ENCODE measurements at places on chromosomes 1 and 21.

DNA sequence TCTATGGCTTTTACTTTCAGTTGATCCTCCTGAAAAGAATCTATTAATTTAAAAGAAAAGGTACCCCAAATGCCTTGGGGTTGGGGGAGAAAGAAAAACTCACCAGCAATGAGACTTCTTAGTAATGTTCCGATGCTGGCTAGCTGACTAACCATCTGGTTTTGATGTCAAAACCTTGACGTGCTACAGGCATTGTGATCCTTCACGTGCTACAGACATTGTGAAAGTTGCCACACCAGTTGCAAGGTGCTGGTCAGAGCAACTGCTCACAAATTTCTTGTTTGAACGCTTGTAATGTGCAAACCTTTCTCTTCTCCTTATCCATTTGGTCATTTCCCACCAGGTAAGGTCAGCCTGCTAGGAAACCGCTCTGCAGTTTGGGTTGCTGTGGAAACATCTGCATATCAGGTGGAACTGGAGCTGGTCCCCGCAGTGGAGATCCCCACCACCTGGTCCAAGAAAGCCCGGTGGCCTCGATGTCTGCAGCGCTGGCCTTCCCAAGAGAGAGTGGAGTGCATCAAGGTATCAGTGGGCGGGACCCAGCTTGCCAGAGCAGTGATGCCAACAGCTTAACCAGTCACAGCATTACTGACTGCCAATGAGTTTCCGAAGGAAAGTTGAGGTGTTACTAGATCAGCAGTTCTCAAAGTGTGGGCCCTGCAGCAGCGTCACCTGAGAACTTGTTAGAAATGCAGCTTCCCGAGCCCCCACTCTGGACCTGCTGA lies 16.1 kb downstream of the MAB21L3 start:
- DNase-seq: no peak

GRCh38 chr21:19489930-19490329 lies 1086.3 kb upstream of the TMPRSS15 start:
- DNase-seq: no peak

DNA sequence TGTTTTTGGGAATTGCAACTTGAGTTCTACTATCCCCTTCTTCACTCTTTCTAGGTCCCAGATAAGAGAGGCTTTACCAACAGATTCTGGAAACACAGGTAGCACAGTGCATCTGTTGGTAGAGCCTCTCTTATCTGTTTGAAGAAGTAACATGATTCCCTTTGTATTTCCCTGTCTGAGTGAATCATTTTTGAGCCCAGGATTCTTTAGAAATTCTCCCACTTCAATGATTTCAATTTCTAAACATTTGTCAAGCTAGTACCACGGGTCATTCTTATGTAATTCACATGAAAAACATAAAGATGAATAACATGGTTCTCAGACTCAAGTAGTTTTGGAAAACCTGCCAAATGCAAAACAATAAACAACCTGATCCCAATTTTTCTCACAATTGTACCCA lies 72.0 kb upstream of the DUSP10 start:
- no peak for DNase-seq

DNA sequence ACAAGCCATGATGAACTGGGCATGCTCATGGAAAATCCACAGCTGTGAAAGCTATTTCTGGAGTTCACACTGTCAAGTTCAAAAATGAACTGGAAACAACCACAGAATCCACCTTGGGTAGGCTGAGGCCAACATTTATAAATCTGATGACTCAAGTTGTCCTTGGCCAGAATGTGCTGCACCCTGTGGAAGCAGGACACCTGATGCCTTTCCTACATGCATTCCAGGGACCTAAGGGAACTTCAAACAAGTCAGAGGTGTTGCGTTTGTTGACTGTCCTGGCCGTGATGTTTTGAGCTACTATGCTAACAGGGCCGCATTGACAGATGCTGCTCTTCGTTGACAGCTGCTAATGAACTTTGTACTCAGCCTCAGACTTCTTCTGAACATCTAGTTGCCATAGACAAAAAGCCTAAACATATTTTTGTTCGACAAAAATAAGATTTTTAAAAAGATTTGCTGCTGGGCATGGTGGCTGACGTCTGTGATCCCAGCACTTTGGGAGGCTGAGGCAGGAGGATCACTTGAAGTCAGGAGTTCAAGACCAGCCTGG lies 127.9 kb upstream of the SLC45A1 start:
- DNase-seq: no peak

GRCh38 chr1:219503604-219504003 lies 109.3 kb downstream of the ZC3H11B start:
- DNase-seq: no peak

DNA sequence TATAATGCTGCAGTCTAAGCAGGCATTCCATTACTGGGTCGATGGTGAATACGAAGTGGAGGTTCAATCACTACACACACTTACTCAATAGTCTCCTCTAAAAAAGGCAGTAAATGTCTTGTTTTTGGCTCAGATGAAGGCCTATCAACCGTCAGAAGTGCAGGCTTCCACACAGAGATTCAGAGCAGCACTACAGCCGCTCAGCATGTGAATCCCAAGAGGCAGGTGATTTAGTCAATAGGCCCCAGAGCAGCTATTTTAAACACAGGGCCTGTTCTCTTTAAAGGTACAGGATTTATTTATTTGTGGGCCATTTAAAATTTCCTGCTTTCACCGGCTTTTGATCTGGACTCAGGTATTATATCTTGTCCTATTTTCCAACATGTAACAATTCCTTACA lies 293.7 kb downstream of the RGS7 start:
- DNase-seq: no peak

GRCh38 chr1:80894921-80895320 lies 905.8 kb upstream of the ADGRL2 start:
- DNase-seq: no peak

DNA sequence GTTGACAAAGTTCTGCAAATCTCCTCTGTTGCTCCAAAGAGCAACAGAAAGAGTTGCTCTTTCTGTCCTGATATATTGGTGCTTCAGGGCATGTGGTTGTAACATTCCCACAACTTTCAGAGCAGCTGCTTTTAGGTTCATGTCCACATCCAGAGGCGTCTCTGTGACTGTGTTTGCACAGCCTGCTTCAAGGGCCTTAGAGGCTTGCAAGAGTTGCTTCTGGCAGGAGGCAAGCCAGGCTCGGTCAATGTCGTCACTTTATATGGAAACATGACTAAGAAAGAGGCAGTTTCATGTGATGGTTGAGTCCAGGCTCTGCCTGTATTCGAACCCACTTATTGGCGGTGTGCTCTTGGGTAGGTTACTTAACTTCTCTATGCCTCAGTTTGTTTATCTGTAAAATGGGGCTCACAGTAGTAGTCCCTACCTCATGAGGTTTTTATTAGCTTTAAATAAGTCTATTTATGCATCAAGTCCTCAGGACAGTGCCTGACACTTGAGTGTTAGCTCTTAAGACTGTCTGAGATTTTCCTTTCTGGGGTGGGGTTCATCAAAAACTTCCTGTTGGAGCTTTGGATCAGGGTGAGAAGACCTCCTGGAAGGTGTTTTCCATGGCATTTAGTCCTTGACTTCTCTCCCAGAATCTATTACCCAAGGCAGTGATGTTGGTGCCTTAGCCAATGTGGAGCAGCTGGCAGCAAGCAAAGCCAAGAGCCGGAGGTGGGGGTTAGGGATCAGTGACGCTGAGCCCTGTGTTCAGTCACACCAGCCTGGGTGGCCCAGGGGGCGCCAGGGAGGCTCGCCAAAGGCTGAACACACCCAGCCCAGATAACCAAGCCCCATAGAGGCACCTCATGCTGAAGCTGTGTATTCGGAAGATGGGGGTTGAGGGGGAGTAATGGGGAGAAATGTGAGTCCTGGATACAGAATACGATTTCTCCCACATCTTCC lies 18.9 kb downstream of the LHX4 start:
- DNase-seq: no peak

GRCh38 chr1:155174324-155175280 lies 953 bp downstream of the TRIM46 start:
- DNase-seq: peak; percentile 70

- DNase-seq: no peak
Observed at GRCh38 chr1:186513526-186513925, 52.6 kb upstream of the PDC start.

DNA sequence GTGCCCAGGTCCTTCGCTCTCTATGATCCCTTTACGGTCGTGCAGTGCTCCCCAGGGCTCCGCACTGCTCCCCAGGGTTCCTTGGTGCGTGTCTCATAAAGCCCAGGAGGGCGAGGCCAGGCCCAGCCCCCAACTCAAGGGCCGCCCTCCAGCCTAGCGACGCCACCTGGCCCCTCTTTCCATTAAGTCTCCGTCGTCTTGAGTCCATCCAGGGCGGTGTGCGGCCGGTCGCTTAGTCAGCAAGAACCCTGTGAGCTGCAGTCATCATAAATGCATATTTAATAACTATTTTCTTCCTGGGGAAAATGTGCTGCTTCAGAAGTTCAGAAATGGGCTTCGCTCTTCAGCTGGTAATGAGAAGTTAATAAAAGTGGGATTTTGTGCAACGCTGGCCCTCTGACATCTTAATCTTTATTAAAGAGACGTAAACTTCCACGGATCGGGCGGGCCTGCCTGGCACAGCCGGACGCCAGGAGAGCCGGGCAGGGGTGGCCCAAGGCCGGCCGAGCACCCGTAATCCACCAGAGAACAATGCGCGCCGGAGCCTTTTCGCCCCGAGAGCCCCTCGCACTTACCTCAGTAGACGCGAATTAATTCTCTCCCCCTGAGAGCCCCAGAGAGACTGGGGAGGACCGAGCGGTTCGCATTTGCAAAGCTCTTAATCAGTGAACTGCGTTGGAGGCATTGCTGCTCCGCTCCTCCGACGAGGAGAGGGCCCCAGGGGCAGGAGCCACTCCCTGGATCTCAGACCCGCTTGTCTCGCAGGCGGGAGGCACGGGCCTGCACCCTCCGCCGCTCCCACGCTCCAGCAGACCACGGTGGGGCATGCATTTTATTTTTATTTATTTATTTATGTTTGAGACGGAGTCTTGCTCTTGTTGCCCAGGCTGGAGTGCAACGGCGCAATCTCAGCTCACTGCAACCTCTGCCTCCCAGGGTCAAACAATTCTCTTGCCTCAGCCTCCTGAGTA lies 188.3 kb upstream of the ARHGEF16 start:
- no peak for DNase-seq

All from CD4-positive, alpha-beta T cell treated with Interleukin-6 at 100 ng/mL for 8 hours (primary cell).